NCI-H1417 (cell line): ENCODE measurements at places on chromosomes 5 and 9.

DNA sequence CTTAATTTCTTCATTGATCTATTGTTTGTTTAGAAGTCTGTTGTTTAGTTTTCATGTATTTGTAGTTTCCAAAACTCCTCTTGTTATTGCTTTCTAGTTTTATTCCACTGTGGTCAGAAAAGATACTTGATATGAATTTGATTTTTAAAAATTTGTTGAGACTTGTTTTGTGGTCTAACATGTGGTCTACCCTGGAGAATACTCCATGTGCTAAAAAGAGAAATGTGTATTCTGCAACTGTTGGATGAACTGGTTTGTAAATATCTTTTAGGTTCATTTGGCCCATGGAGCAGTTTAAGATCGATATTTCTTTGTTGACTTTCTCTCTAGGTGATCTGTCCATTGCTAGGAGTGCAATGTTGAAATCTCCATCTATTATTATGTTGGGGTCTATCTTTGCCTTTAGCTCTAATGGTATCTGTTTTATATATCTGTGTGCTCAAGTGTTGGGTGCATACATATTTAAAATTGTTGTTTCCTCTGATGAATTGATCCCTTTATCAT lies 150.6 kb upstream of the ATP10B start:
- DNase-seq: no peak

DNA sequence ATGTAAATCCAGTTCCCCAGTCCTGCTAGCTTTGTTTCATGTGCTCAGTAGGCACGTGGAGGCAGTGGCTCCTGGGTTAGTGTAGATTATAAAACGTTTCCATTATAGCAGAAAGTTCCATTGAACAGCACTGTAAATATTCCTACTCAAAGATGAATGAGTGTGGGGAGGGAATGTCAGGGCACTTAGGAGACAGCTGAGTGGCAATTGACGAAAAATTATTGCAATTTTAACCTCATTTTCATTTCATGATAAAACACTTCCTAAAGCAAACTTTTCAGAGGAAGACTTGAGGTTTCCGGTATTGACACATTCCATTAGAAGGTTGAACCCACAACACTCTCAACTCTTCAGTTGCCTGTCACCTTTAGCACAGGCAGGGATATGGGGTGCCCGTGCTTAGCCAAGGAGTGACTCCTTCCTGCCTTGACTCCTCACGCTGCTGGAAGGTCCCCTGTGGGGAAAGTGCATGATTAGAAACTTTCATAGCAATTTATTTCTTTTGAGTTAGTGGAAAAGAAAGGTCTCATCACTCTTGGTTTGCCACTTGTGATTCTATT lies 41.2 kb downstream of the SLC46A2 start:
- DNase-seq: no peak

DNA sequence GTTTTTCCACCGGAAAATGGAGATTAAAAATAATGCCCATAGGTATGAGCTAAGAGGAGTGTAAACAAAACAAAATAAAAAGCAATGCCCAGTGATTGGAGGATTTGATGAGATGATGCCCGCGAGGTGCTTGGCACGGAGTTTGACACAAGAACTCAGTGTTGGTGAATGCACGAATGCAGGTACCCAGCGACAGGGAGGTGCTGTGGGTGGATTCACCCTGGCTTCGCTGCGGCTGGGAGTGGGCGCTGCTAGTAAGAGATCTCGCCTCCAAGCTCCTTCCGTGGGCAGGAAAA lies 526 bp upstream of the STXBP1 start:
- no peak for DNase-seq

GRCh38 chr5:150163547-150164059 lies 3.0 kb upstream of the CDX1 start:
- no peak for DNase-seq

DNA sequence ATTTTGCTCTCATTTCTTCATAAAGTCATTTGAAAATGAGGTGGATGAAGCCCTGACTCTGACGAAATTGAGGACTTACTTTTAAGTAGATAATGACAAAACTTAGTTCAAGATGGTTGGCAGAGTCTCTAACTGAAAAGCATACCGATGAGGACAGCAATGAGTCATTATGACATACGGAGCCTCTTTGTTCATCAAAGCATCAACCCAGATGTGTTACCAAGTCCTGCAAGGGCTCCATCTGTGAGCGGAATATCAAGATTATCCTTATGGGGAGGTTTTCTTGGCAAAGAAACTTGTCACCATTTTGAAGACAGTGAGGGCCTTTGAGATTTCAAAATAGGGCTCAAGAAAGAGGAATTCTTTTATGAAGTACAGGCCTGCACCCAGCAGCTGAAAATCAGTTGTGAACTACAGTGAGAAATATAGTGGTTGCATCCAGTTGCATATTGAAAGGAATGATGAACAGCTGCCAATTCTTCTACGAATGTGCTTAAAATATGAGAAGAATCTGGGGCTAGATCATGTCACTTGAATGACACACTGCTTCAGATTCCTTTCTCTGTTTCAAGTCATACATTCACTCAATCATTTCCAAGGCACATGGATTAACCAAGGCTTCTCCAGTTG lies 86.6 kb upstream of the SLC24A2 start:
- DNase-seq: no peak

GRCh38 chr9:13568841-13569601 lies 289.5 kb upstream of the MPDZ start:
- DNase-seq: peak; percentile 16

DNA sequence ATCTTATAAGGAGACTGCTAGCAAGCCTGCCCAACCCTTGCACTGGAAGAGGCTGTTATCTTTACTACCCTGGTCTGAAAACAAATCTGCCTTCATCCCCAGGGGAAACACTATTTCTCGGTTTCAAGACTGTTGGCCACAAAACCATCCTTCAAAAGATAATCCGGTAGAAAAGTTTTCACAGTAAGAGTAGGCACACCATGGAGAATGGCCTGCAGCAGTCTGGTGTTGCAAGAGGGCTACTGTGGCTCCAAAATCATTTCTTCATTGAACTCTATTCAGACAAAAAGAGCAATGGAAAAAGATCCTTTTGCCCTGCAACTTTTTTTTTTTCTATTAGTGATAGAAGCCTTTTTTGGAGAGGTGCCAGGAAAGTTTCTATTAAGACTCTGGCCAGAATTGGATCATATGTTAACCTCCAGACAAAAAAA lies 163.9 kb downstream of the ARHGEF28 start:
- DNase-seq: no peak

DNA sequence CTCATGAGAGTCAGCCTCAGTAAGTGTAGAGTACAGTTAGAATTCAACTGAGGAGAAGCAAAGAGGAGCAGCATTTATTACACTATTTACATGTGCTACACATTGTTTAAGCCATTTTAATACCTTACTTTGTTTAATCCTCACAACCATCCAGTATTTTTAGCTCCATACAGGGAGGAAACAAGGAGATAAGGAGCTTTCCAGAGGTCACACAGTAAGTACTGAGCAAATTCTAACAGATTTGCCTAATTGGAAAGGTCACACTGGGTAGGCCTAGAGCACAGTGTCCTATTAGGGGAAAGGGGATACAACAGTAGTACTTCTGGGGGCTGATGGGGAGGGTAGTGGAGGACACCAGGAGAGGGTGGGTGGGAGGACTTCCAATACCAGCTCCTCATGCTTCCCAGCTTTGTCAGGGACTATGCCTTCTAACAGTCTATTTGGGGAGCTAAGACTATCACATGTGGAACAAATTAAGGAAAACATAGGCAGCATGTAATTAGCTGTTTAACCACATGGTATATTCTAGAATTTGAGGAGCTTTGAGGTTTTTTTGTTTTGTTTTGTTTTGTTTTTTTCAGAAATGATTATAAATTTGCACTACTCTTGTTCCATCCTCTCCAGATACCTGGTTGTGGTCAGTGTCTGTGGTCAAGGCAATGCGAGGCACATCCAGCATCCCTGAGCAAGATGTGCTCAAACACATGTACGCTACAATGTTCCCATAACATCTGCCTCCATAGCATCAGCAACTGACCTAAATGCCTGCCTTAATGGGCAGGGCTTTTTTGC lies 96.0 kb upstream of the SLC12A2 start:
- no peak for DNase-seq

DNA sequence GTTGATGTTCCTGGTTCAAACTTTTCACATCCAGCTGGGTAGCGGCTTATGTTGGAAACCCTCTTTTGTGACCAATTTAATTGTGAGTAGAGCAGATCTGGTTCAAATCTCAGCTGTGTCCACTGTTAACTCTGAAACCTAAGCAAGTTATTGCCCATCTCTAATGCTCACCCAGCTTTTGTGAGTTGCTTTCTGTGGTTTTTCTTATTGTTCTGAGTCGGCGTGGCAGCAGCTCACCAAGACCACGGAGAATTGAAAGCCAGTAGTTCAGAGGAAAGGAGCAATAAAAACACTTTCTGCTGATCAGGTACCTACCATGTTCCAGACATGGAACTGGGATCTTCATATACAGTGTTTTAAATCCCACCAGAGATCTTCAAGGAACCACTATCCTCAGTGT lies 114.4 kb downstream of the DOCK2 start:
- DNase-seq: no peak

DNA sequence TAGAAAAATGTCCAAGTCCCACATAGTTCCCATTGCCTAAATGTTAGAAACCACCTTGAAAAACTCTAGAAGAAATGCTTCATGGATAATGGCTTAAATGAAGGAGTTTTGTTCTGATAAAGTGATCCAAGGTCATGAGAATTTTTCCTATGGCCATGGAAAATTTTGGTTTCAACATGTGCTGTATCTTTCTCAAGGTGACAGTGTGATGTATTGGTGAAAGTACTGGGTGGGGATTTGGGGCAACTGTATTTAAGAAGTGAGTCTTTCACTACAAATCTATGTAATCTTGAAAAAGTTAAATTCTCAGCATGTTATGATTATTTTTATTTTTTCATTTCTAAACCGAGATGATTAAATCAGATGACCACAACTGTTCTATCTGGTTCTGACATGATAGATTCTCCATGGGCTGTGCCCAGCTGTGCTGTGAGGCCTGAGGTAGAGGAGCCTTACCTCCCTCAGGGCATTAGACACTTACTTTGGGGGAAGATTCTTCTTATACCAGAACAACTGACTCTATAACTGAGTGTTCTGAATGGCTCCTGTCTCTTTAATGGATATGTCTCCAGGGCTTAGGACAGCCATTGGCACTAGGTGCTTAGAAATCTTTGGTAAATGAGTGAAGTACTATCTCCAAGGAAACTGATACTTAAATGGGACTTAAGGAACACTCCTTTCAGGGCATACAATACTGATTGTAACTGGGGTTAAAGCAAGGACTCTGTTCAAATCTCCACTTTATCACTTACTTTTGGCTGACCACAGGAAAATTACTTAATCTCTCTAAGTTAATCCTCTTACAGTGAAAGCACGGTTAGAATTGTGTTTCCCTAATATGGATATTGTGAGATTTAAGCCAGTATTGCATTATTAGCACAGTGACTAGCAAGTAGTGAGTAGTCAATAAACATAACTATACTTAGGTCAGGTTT lies 397.4 kb upstream of the MEF2C start:
- DNase-seq: peak; percentile 7

DNA sequence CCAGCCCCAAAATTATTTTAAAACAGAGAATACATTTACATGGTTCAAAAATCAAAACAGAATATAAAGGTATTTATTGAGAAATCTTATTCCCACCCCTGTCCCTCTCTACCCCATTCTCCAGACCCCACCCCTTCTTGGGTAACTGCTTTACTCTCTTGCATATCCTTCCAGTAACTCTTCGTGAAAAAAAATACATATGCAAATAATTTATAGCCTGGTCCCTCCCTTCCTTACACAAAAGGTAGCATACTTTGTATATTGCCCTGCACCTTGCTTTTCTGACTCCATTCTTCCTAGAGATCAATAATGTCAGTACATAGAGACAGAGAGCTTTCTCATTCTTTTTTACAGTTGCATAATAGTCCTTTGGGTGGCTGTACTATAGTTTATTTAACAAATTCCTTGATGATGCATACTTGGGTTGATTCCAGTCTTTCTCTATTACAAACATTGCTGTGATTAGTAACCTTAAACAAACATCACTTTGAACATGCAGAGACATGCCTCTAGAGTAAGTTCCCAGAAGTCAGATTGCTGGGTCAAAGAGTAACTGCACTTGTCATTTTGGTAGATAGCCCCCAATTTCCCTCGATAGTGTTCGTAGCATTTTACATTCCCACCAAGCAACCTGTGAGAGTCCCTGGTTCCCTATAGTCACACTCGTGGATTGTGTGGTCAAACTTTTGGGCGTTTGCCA lies 47.9 kb downstream of the STOM start:
- DNase-seq: no peak

GRCh38 chr9:79660615-79661014 lies 88.8 kb downstream of the TLE4 start:
- peak; percentile 81 for DNase-seq

GRCh38 chr9:38372762-38373619 lies 19.5 kb upstream of the ALDH1B1 start:
- DNase-seq: no peak

DNA sequence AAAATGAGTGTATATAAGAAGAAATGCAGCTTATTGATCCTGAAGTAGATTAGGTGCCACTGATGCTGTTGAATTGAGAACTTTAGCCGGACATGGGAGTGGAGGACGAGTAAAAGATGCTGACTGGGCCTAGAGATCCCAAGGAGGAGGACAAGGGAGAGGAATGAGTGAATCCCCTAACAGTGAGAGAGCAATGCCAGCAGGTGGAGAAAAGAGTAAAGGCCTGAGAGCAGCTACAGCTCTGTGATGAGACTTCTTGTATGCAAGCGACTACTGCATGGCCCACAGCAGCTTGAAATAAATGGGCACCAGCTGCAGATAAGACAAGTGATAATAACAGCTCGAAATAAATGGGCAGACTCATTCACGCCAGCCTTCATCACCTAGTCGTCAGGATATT lies 44.5 kb upstream of the JMY start:
- no peak for DNase-seq

DNA sequence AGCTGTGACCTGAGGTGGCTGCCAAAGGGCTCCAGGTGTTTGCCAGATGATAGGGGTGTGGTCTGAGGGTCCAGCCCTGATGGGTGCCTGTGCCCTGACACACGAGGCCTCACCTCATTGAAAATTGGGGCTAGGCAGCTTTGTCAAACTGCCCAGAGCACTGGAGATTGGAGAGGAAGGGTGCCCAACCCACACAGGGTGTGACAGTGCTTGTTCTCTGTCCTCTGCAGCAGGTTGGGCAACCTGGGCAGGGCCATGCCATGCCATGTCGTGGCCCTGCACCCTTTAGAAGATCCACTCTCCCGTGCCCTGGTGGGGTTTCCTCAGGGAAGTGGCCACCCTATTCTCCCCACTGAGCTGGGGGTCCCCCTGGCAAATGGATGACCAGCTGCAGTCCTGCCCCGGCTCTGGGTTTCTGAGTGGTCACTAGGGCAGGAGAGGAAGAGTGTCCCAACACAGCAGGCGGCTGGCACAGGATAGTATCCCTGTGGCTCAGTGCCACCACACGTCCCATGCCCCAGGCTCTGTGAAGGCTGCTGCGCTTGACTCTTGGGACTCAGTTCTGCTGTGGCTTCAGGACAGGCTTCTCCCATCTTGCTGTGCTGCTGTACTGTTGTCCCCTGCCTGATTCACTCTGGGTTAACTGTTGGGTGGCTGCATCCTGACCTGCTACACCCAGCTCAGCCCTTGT lies 100.8 kb upstream of the PITX1 start:
- DNase-seq: no peak
